ENCODE measurements at places on chromosomes 3 and 15. TPM values are rescaled to one million over a fixed set of nuclear protein-coding genes. Genes with fewer than 3 reads are reported as not detected.

Gene PROS1
- 9.0 TPM for total RNA-seq

Gene CADPS
- not detected for total RNA-seq

Gene SNX22
- 0.17 TPM for total RNA-seq

Gene NOX5
- total RNA-seq = not detected

Gene LIPC
- not detected for total RNA-seq

Gene SEMA5B
- 0.39 TPM for total RNA-seq

Gene SI
- not detected for total RNA-seq

Gene FOXB1
- not detected for total RNA-seq

- H3K4me1 ChIP-seq = no peaks in the 10 kb centered on the region
- no peaks in the 10 kb centered on the region for H3K27me3 ChIP-seq
- H3K36me3 ChIP-seq = no peaks in the 10 kb centered on the region
- no peak overlapping the region for H3K27ac ChIP-seq
These were observed 402.2 kb upstream of the PROK2 start for GRCh38 chr3:72187131-72187530.

- no peak overlapping the region for H3K4me3 ChIP-seq
- no peaks in the 10 kb centered on the region for H3K36me3 ChIP-seq
- no peak for DNase-seq
These were observed 94.7 kb downstream of the SAMMSON start for GRCh38 chr3:70094197-70094596.

DNA sequence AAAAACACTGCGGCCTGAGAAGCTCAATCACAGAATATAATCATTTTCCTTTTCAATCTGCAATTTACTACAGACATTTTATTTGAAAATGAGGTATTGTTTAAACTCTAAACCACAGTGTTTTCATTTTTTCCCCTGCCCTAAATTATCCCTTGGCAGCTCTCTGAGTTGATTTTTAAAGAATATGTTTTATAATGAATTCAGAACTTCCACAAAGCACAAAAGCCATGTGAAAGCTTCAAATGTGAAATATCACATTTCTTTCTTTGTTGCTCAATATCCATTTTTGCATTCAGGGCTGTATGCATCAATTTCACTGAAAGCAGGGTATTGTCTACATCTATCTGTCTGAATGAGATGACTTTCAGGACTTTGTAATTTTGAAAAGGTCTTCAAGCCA lies 813.6 kb upstream of the ALCAM start:
- H3K36me3 ChIP-seq = no peaks in the 10 kb centered on the region
- DNase-seq = no peak
- H3K4me1 ChIP-seq = peaks cover 3% of the 10 kb centered on the region
- H3K27ac ChIP-seq = no peak overlapping the region

DNA sequence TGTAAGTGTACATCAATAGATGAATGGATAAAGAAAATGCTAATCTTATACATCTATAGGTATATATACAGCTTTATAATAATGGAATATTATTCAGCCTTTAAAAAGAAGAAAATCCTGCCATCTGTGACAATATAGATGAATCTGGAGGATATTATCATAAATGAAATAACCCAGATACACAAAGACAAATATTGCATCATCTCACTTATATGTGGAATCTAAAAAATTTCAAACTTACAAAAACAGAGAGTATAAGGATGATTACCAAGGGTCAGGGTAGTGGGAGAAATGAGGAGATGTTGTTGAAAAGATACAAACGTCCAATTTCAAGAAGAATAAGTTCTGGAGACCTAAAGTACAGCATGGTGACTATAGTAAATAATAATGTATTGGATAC lies 85.4 kb upstream of the AGTR1 start:
- no peak overlapping the region for H3K4me3 ChIP-seq
- no peaks in the 10 kb centered on the region for H3K36me3 ChIP-seq
- H3K27me3 ChIP-seq = no peaks in the 10 kb centered on the region
- no peak overlapping the region for H3K27ac ChIP-seq
- no peaks in the 10 kb centered on the region for H3K4me1 ChIP-seq

All from psoas muscle (tissue), 8 donors.